ENCODE measurements at places on chromosomes 3 and 15. TPM values are rescaled to one million over a fixed set of nuclear protein-coding genes. Genes with fewer than 3 reads are reported as not detected.

POLR2H gene
- 107 TPM for total RNA-seq

SLC30A4 gene
- 3.7 TPM for total RNA-seq

ARGFX gene
- total RNA-seq: not detected

IL17RE gene
- 3.9 TPM for total RNA-seq

BLM gene
- total RNA-seq: 8.4 TPM

ERICH6 gene
- total RNA-seq: not detected

PARP9 gene
- 9.8 TPM for total RNA-seq

FOXL2 gene
- total RNA-seq: under 0.01 TPM

GOLGA8G gene
- total RNA-seq: not detected

CHRM5 gene
- not detected for total RNA-seq

XYLB gene
- total RNA-seq: 5.7 TPM

CPN2 gene
- total RNA-seq: not detected

SCG3 gene
- not detected for total RNA-seq

EPB42 gene
- total RNA-seq: not detected

ANKUB1 gene
- not detected for total RNA-seq

PLSCR5 gene
- not detected for total RNA-seq

A4GNT gene
- total RNA-seq: not detected

FSIP1 gene
- 0.17 TPM for total RNA-seq

Data from bronchus fibroblast of lung (primary cell).